ENCODE measurements at places on chromosomes 3 and 15.

- no peak for DNase-seq
Observed at GRCh38 chr3:43013743-43014155, 34.6 kb downstream of the GASK1A start.

GRCh38 chr15:61367953-61368352 is 138.9 kb upstream of the RORA start:
- no peak for DNase-seq

GRCh38 chr3:31962801-31963205 is 18.3 kb downstream of the OSBPL10 start:
- DNase-seq = no peak

GRCh38 chr3:172288651-172289050 is 159.6 kb downstream of the GHSR start:
- no peak for DNase-seq

All from NCI-H510A (cell line).